ENCODE measurements at places on chromosomes 13 and 19. TPM values are rescaled to one million over a fixed set of nuclear protein-coding genes. Genes with fewer than 3 reads are reported as not detected.

Gene ZNF724
- total RNA-seq = 1.8 TPM

Gene SULT2A1
- not detected for total RNA-seq

Gene TPRX2
- total RNA-seq = not detected

Gene MEX3D
- total RNA-seq = 33.6 TPM

Gene PLIN5
- not detected for total RNA-seq

Gene TEX101
- not detected for total RNA-seq
